ENCODE measurements at places on chromosomes 12 and 14.

DNA sequence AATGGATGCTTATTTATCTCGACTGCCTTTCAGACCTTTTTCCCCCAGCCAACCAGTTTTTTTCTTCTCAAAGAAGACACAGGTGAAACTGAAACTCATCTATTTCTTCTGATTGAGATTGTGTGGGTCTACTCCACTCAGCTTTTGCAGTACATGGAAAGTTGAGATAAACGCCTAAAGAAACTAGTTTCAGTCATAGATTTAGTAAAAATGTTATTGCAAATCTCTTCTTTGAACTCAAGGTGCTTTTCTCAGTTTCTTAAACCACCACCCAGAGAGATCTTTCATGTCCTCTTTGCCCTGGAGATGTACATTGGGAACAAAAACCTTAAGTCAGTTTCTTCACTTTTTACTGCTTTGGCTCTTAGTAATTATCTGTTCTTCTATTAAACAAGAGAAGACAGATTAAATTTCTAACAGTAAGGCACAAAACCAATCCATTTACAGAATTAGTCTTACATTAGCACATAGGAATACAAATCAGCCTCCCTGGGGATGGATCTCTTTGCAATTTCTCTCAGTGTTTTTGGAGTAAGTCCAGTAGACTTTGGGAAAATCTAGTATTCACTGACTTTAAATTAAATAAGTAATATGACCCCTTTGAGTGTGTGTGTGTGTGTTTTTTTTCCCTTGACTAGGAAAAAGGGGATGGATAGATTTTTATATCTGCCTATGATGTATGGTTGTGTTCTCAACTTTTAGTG is 11.6 kb downstream of the FBXW8 start:
- no peak for DNase-seq

GRCh38 chr14:105494606-105494929 is 3.5 kb downstream of the TEDC1 start:
- DNase-seq, result no peak

GRCh38 chr12:48852734-48853688 is 1.0 kb upstream of the DDX23 start:
- DNase-seq, result peak; percentile 84

DNA sequence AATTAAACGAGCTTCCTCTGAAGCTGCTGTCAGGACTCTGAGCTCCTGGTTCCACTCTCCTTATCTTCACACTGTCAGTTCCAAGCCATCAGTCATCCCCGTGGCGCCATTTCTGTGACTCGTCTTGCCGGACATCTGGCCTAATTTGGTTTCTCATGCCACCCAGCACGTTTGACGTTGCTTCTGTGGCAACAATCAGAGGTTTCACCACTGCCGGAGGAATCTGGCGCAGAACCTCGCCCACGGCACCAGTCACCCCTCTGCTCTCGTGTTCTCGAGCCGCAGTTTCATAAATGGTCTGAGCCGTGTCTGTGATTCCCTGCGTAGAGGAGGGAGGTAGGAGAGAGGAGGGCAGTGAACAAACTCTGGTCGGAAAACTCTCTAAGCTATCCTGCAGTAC is 29.7 kb downstream of the BDKRB1 start:
- no peak for DNase-seq

GRCh38 chr12:78040111-78040510 is 209.4 kb downstream of the NAV3 start:
- no peak for DNase-seq

- DNase-seq, result no peak
Measured at GRCh38 chr12:6827982-6828780, at the start of gene P3H3. P3H3 (plus strand) TSS chr12:6828407; CDS start chr12:6828441, 34 bp downstream.

GRCh38 chr14:34711796-34712712 is 2.3 kb downstream of the CFL2 start:
- no peak for DNase-seq

DNA sequence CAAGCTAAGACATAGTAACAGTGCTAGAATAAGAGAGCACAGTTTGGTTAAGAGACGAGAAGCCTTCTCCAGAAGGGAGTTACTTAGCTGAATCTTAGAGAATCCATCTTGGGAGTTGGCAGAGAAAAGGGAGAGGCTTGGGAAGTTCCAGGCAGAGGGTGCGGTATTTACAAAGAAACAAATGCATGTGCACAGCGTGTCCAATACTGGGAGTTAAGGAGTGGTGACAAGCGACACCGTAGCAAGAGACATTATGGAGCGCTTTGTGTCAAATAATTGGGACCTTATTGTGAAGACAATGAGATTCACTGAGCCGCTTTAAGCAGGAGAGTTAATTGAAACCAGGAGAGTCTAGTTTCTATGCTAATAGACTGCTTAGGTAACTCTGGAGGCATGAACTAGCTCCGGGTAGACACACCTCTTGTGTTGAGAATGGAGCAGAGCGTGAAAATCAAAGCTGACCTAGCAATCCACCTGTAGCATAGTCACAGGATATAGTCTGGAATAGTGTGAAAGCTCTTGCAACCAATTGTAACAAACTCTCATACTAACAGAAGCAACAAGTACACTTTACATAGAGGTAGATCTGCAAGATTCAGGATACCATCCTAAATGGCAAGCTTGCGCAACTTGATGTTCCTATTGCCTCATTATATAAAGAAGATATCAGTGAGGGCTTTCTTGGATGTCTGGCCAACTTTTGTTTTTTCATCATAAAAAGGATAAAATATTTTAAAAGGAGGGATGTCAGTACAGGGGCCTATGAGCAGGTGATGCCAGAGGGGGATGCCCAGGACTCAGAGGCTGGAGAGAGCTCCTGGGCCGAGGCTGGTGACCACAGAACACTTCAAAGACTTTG is 5.3 kb downstream of the ALDH1L2 start:
- DNase-seq, result no peak

GRCh38 chr12:31326736-31327659 is 1.0 kb upstream of the SINHCAF start:
- no peak for DNase-seq

DNA sequence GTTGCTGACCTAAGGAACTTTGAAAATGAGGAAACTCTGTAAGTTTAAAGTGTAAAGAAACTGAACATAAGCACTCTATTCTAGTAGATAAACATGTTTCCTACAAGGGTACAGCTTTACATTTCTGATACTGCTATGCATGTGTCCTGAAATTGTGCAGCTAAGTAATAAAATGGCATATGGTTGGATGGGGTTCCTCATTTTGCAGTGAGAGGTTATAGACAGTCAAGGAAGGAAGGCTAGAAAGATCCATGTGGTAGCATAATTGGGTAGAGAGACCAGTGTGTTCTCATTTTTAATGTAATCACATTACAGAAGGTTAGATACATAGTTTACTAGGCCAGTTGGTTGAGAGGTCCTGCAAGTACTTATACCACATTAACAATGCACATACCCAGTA is 477.0 kb downstream of the TMEM121 start:
- DNase-seq, result no peak
